NCI-H187 (cell line): ENCODE measurements at places on chromosomes 6 and 20.

- DNase-seq: no peak
Observed at GRCh38 chr6:108693430-108694154, 132.9 kb downstream of the FOXO3 start.

DNA sequence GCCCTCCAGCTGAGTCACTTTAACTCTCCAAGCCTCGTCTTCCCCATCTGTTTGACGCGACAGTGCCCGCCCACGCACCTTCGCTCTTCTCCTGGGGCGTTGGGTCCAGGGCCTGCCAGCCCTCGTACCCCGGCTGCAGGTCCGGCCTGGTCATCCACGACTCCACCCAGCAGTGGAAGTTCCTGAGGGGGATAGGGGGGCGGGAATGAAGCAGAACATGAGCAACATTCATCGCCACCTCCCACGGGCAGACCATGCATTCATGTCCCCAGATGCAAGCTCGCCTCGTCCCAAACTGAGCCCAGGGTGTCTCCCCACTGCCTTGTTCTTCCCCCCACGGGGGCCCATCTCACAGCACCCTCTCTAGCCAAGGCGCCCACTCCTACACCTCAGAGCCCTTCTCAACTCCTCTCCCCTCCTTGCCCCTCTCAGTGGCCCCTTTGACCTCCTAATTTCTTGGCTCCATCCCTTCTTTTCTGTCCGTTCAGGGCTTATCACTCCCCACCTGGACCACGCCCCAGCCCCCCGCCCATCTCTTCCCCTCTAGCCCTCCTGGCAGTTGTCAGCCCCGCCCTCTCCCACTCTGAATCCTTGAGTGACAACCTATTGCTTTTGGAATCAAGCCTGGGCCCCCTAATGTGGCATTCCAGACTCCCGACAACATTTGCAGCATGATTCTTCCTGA lies 23.7 kb downstream of the TGM2 start:
- no peak for DNase-seq

GRCh38 chr20:51329845-51330244 lies 212.7 kb downstream of the NFATC2 start:
- DNase-seq: no peak

GRCh38 chr6:108560463-108561308 lies at the start of gene FOXO3:
Gene FOXO3 (plus strand): TSS chr6:108560917. CDS start chr6:108561209, 292 bp downstream.
- DNase-seq: peak; percentile 44

- no peak for DNase-seq
Observed at GRCh38 chr6:139482287-139482686, 107.8 kb upstream of the CITED2 start.
